Stimulated activated CD8-positive, alpha-beta memory T cell treated with anti-CD3 and anti-CD28 coated beads, Interleukin-7, amount 100 ng/mL, for 4 hours (primary cell): ENCODE measurements at places on chromosomes 11 and 22.

GRCh38 chr11:98277251-98277912, 743.4 kb upstream of the CNTN5 start:
- no peak for DNase-seq

- no peak for DNase-seq
These were observed 33.1 kb downstream of the SLC5A1 start for GRCh38 chr22:32075997-32076760.

- no peak for DNase-seq
These were observed 25.8 kb downstream of the XRRA1 start for GRCh38 chr11:74923125-74923524.

DNA sequence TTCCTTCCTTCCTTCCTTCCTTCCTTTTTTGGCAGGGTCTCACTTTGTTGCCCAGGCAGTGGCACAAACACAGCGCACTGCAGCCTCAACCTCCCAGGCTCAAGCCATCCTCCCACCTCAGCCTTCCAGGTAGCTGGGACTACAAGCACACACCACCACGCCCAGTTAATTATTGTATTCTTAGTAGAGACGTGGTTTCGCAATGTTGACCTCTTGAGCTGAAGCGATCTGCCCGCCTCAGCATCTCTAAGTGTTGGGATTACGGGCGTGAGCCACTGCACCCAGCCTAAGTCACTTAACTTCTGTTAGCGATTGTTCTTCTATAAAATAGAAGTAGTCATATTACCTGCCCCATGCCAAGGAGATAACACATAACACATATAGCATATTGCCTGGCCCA, 2.8 kb upstream of the SYTL2 start:
- no peak for DNase-seq
